ENCODE measurements at places on chromosomes 4 and X.

DNA sequence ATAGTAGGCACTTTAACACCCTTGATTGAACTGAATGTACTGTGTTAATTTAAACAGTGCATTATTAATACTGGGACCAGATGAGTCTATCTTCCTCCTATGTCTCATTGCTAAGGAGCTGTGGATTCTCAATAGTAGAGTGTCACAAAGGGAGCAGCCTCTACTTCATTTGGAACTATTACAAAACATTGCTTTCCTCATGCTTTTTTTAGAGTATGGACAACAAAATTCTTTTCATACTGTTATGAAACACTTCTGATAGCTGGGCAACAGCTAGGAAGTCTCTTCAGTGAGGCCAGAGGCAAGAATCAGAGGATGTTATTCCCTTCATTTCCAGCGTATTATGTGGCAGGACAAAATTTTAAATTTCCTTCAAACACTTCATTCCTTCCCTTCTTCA, 160.8 kb downstream of the FBXO8 start:
- DNase-seq: no peak

DNA sequence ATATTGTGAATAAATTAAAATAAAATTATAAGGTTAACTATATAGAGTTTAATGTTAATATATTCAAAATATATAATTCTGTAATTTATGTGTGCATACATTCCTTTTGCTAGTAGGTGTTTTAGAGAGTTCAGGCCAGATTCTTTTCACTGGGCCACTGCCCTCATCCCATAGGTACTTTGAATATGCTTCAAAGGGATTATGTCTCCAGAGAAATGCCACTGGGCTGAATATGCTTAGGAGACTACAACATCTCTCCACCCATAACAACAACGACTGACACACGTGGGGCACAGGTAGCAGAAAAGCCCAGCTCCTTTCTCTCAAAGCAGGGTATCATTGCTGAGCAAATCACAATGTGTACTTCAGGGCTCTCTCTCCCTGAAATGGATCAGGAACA, 290.9 kb upstream of the TACR3 start:
- no peak for DNase-seq

DNA sequence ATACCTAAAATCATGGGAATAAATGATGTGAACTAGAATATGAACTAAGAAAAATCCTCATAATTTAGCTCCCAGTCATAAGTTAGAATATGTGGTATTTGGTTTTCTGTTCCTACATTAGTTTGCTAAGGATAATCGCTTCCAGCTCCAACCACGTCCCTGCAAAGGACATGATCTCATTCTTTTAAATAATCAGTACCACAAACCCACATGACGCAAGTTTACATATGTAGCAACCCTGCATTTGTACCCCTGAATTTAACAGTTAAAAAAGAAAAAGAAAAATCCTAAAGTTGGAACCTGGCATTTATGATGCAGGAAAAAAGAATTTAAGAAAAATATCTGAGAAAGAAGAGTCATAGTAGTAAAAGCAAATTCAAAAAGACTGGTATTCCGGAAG, 13.3 kb downstream of the UBA6 start:
- DNase-seq: no peak

DNA sequence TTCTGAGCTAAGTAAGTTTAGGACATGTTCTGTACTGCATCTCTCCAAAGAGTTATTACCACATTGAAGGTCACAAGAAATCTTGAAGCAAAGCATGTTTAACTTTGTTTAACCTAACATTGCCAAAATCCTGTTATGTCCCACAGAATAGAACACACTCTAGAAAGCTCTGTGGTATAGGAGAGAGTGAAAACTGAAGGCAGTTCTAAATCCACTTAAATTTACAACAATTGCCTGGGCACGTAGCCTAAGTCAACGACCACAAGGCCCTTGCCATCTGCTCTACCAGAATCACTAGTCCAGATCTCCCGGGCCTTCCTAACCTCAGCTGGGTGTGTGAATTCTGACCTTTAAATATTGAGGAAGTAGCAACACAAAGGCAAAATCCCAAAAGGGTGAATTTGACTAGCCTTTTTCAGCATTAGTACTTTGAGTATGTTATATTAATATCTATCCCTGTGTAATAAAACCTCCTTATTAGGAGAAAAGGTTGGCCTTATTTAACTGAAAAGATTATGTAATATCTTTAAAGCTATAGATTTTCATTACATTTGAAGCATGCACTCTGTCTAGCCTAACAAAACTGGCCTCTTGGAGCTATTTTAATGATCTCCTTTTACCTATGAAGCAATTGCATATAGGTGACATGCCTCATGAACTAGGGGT, 4.5 kb upstream of the MAML3 start:
- DNase-seq: no peak
